Colonic mucosa (tissue), 4 donors: ENCODE measurements at places on chromosomes 12 and 14. TPM values are rescaled to one million over a fixed set of nuclear protein-coding genes. Genes with fewer than 3 reads are reported as not detected.

Gene ASB2
- 13.4 TPM for total RNA-seq

Gene MEG3
- total RNA-seq, result 10.3 TPM

Gene GARIN6
- total RNA-seq, result not detected

Gene RAD51AP1
- 6.6 TPM for total RNA-seq

Gene WASHC4
- 27.2 TPM for total RNA-seq

Gene HVCN1
- total RNA-seq, result 1.5 TPM

Gene AREL1
- total RNA-seq, result 37.5 TPM

Gene LALBA
- not detected for total RNA-seq

GRCh38 chr14:94646481-94646880 lies 34.3 kb downstream of the SERPINA3 start:
- DNase-seq, result no peak
- H3K27me3 ChIP-seq, result no peaks in the 10 kb centered on the region
- H3K36me3 ChIP-seq, result no peaks in the 10 kb centered on the region
- H3K4me1 ChIP-seq, result no peaks in the 10 kb centered on the region
- H3K27ac ChIP-seq, result no peak overlapping the region
- no peak overlapping the region for H3K4me3 ChIP-seq

DNA sequence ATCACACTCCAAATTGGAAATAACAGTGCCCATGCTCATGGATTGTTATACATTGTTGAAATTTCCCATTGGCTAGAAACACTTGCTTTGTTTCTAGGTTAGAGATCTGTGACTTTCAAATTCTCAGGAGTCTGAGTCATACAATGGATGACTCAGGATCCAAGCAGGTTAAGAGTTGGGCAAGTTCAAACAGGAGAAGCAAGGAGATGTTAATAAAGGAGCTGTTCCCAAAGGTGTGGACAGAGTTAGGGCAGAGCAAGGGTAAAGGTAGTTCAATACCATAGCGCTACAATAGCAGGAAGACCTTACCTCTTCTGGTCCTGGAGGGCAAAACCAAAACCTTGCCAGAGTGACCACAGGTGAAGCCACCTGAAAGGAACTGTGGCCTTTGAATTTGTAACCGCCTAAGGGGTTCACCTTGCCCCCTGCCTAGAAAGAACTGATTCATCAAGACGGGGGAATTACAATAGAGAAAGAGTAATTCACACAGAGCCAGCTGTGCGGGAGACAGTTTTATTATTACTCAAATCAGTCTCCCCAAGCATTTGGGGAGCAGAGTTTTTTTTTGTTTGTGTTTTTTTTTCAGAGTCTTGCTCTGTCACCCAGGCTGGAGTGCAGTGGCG lies 4.2 kb upstream of the AMN1 start:
- peaks cover 4% of the 10 kb centered on the region for H3K4me1 ChIP-seq
- H3K4me3 ChIP-seq, result no peak overlapping the region
- H3K27ac ChIP-seq, result peak overlapping the region; percentile 45
- no peaks in the 10 kb centered on the region for H3K27me3 ChIP-seq
- no peak for DNase-seq

GRCh38 chr14:32470161-32470715 lies 141.1 kb downstream of the AKAP6 start:
- no peaks in the 10 kb centered on the region for H3K36me3 ChIP-seq
- H3K4me1 ChIP-seq, result no peaks in the 10 kb centered on the region
- no peak overlapping the region for H3K4me3 ChIP-seq
- no peak for DNase-seq
- no peak overlapping the region for H3K27ac ChIP-seq

DNA sequence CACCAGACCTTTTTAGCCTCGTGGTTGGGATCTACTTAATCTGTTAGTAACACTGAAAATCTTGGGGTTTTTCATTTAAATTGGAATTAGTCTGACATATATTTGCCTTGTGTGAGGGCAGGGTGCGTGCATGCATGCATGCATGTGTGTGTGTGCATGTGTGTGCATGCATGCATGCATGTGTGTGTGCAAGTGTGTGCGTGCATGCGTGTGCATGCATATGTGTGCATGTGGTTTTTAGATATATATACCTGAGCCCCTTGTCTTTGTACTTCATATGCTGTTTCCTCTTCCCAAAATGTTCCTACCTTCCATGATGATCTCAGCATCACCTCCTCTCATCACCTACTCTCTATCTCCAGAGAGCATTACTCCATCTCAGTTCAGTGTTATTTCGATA lies 66.3 kb upstream of the BCL11B start:
- no peak overlapping the region for H3K4me3 ChIP-seq
- H3K36me3 ChIP-seq, result no peaks in the 10 kb centered on the region
- no peak for DNase-seq

- H3K4me1 ChIP-seq, result no peaks in the 10 kb centered on the region
- no peaks in the 10 kb centered on the region for H3K36me3 ChIP-seq
- H3K27me3 ChIP-seq, result no peaks in the 10 kb centered on the region
- H3K27ac ChIP-seq, result no peak overlapping the region
These were observed 19.1 kb downstream of the BBOF1 start for GRCh38 chr14:74038020-74038859.

DNA sequence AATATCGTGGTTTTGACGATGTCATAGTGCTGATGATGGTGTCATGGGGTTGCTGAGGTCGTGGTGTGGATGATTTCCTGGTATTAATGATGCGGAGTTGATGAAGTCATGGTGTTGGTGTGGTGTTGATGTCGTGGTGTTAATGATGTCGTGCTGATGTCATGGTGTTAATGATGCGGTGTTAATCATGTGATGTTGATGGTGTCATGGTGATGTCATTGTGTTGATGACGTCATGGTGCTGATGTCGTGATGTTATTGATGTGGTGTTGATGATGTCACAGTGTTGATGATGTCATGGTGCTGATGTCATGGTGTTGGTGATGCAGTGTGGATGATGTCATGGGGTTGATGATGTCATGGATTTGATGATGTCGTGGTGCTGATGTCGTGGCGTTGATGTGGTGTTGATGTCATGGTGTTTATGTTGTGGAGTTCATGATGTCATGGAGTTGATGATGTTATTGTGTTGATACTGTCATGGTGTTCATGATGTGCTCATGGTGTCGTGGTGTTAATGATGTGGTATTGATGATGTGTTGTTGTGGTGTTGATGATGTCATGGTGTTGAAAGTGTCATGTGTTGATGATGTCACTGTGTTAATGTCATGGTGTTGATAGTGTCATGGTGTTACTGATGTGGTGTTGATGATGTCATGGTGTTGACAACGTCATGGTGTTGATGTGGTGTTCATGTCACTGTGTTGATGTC lies 48.5 kb upstream of the RIMBP2 start:
- no peaks in the 10 kb centered on the region for H3K4me1 ChIP-seq
- no peak overlapping the region for H3K4me3 ChIP-seq
- no peaks in the 10 kb centered on the region for H3K36me3 ChIP-seq
- H3K27ac ChIP-seq, result no peak overlapping the region
- H3K27me3 ChIP-seq, result no peaks in the 10 kb centered on the region

DNA sequence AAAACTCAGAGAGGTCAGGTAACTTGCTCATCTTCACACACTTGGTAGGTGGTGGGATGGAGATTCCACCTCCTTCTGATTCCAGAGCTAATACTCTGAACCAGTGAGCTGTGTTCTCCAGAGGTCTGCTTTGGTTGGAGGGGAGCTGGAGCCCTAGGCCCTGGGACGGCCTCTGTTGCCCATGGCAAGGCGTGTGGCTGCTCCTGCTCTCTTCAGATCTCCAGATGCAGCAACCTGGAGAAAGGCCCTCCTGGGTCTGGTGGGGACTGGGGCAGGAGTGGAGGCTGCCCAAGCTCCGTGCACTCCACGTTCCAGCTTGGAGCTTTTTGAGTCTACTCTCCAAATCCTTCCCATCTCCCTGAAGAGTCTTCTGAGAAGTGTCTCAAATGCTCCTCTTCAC lies 10.7 kb downstream of the CCND2 start:
- H3K27ac ChIP-seq, result no peak overlapping the region
- peaks cover 15% of the 10 kb centered on the region for H3K36me3 ChIP-seq
- no peak for DNase-seq
- H3K27me3 ChIP-seq, result no peaks in the 10 kb centered on the region
- peaks cover 33% of the 10 kb centered on the region for H3K4me1 ChIP-seq
- no peak overlapping the region for H3K4me3 ChIP-seq

DNA sequence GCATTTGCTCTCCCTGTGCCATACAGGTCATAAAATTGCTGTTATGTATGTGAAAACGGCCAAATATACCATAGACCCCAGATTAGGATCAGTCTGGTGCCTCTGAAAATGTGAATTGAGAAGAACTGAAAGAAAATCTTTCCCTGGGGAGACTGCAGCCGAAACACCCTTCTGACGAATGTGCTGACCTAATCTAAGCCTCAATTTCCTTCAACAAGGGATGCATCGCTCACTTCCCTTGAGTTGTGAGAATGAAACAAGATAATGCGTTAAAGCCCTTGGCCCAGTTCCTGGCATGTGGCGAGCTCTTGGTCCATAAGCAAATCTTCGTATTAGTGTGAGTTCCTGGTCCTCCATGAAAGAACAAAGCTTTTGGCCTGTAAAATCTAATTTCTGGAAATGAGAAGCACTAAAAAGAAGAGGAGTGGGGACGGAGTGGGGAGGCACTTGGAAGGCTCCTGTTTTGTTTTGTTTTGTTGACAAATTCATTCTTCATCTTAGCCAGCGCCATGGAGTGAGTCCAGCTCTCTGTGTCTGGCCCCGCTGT lies 49.5 kb upstream of the RTRAF start:
- no peaks in the 10 kb centered on the region for H3K4me1 ChIP-seq
- H3K27ac ChIP-seq, result no peak overlapping the region
- no peaks in the 10 kb centered on the region for H3K27me3 ChIP-seq
- DNase-seq, result no peak
- no peaks in the 10 kb centered on the region for H3K36me3 ChIP-seq

DNA sequence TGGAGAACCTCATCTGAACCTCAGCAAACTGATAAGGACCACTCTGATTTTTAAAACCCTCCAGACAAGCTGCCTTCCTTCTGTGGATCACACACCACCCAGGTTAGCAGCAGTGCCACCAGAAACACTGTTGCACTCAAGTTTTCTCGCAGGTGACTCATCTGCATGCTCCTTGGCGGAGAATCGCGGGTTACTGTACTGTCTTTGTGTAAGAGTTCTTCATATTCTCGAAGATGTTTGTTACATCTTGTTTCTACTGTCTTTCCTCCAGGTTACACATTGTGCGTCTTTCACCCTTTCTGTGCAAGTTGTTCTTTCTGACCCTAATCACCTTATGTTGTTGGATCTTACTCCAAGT lies 331.2 kb downstream of the CACNA1C start:
- no peak for DNase-seq
- H3K27me3 ChIP-seq, result no peaks in the 10 kb centered on the region
- H3K4me1 ChIP-seq, result no peaks in the 10 kb centered on the region
- no peak overlapping the region for H3K4me3 ChIP-seq
- H3K27ac ChIP-seq, result no peak overlapping the region

DNA sequence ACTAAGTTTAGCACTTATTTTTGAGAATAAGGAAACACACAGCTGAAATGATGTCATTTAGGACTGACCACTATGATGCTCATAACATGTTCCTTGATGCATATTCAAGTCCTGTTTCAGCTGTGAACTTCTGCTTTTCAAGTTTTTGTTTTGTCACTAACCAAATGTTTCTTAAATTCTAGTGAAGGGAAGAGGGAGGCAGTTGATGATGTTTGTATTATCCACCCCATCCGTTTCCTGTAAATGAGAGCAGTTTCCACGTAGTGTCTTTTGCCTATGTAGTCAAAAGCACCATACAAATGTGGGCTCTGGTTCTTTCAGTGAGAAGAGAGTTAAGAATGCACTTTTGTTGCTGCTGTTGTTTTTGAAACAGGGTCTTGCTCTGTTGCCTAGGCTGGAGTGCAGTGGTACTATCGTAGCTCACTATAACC lies 491.8 kb downstream of the PCNX1 start:
- no peaks in the 10 kb centered on the region for H3K27me3 ChIP-seq
- DNase-seq, result no peak
- H3K4me3 ChIP-seq, result no peak overlapping the region
- peak overlapping the region; percentile 30 for H3K27ac ChIP-seq
- H3K4me1 ChIP-seq, result no peaks in the 10 kb centered on the region
- no peaks in the 10 kb centered on the region for H3K36me3 ChIP-seq

DNA sequence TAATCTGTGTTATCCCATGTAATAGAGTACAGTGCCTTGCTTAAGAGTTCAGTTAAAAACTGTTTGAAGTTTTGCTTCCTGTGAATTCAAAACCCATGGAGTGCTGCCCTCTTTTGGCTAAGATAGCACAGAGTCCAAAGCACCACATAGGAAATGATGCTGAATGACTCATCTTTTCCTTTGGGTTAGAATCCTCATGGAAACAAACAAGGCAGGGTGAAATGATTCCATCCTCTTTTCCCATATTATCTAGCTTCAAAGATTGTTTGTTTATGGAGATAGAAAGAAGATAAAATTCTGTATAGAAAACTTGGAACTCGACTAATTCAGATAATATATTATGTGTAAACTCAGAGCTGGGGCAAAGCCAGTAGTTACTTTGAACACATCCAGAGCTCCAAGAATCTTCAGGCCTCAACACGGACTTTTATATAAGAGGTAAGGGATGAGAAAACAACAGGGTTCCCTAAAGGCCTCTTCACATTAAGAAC lies 87.4 kb downstream of the OTOGL start:
- H3K36me3 ChIP-seq, result no peaks in the 10 kb centered on the region
- DNase-seq, result peak; percentile 54
- H3K27me3 ChIP-seq, result no peaks in the 10 kb centered on the region
- H3K4me3 ChIP-seq, result no peak overlapping the region
- H3K27ac ChIP-seq, result peak overlapping the region; percentile 25

DNA sequence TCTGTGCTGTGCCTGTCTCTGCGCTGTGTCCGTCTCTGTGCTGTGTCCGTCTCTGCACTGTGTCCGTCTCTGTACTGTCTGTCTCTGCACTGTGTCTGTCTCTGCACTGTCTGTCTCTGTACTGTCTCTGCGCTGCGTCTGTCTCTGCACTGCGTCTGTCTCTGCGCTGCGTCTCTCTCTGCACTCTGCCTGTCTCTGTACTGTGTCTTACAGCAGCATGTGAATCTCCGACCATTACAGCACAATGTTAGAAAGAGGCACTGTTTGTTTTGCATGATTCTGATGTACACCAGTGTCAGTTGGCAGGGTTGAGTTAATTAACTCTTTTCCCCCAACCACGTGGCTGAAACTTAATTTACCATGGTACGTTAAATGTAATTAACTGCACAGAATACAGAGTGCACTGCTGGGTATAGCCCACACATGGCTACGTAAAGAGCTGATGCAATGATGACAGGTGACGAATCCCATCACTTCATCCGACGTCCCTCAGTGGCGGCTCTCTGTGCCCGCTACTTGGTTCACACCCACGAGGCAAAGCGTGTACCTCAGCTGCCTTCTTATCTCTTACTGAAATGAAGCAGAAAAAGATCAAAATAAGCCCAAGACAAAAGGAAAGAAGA lies 127.7 kb upstream of the SFSWAP start:
- H3K27me3 ChIP-seq, result no peaks in the 10 kb centered on the region
- H3K4me1 ChIP-seq, result no peaks in the 10 kb centered on the region
- H3K4me3 ChIP-seq, result no peak overlapping the region
- H3K27ac ChIP-seq, result no peak overlapping the region
- no peaks in the 10 kb centered on the region for H3K36me3 ChIP-seq
- no peak for DNase-seq

DNA sequence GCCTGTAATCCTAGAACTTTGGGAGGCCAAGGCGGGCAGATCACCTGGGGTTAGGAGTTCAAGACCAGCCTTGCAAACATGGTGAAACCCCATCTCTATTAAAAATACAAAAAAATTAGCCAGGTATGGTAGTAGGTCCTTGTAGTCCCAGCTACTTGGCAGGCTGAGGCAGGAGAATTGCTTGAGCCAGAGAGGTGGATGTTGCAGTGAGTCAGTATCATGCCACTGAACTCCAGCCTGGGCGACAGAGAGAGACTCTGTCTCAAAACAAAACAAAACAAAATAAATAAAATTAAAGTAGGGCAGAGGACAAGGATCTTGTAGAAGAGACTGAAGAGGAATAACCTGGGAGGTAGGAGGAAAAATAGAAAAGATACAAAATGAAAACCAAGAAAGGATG lies 45.5 kb upstream of the GUCY2C start:
- no peak for DNase-seq
- no peaks in the 10 kb centered on the region for H3K27me3 ChIP-seq
- no peaks in the 10 kb centered on the region for H3K36me3 ChIP-seq
- H3K27ac ChIP-seq, result no peak overlapping the region
- no peaks in the 10 kb centered on the region for H3K4me1 ChIP-seq
- H3K4me3 ChIP-seq, result no peak overlapping the region
